ENCODE measurements at places on chromosomes 5 and 9. TPM values are rescaled to one million over a fixed set of nuclear protein-coding genes. Genes with fewer than 3 reads are reported as not detected.

The ALDH7A1 gene
- total RNA-seq: 33.2 TPM

The ARHGEF37 gene
- total RNA-seq: 0.49 TPM

The GDA gene
- total RNA-seq: 22.6 TPM

The PDE6A gene
- total RNA-seq: not detected

The HBEGF gene
- total RNA-seq: 14.3 TPM

The RNF183 gene
- not detected for total RNA-seq

The PTGS1 gene
- total RNA-seq: 0.49 TPM

The CEP120 gene
- 30.2 TPM for total RNA-seq

The DPYSL3 gene
- 925 TPM for total RNA-seq

The CTXN3 gene
- total RNA-seq: 3.2 TPM

The MZB1 gene
- not detected for total RNA-seq

The DOK3 gene
- 3.7 TPM for total RNA-seq

The AQP7 gene
- not detected for total RNA-seq

The GNAQ gene
- total RNA-seq: 151 TPM

The SLC6A7 gene
- 1.5 TPM for total RNA-seq

The SURF4 gene
- 54.1 TPM for total RNA-seq

The SCGB3A2 gene
- not detected for total RNA-seq

The F2RL2 gene
- 0.49 TPM for total RNA-seq

The NR5A1 gene
- not detected for total RNA-seq

The WNT8A gene
- total RNA-seq: under 0.01 TPM

The CD14 gene
- 4.4 TPM for total RNA-seq

The TSSK1B gene
- not detected for total RNA-seq

The SLC27A6 gene
- total RNA-seq: 0.74 TPM

The TMEM171 gene
- 0.49 TPM for total RNA-seq

The FRMPD1 gene
- 0.49 TPM for total RNA-seq

The SPATA31A3 gene
- total RNA-seq: not detected

The TTC33 gene
- total RNA-seq: 47.9 TPM
